Breast epithelium (tissue), 4 donors: ENCODE measurements at places on chromosomes 6 and 20. TPM values are rescaled to one million over a fixed set of nuclear protein-coding genes. Genes with fewer than 3 reads are reported as not detected.

The RSPH9 gene
- not detected for total RNA-seq

The TRIM15 gene
- total RNA-seq = 0.33 TPM

The SLC44A4 gene
- total RNA-seq = 35.4 TPM

The MAPK14 gene
- 72.8 TPM for total RNA-seq

The RTEL1 gene
- 22.3 TPM for total RNA-seq

The MED20 gene
- total RNA-seq = 9.8 TPM

The WFDC6 gene
- not detected for total RNA-seq

GRCh38 chr6:145507239-145507638 lies 228.1 kb downstream of the EPM2A start:
- DNase-seq = no peak

DNA sequence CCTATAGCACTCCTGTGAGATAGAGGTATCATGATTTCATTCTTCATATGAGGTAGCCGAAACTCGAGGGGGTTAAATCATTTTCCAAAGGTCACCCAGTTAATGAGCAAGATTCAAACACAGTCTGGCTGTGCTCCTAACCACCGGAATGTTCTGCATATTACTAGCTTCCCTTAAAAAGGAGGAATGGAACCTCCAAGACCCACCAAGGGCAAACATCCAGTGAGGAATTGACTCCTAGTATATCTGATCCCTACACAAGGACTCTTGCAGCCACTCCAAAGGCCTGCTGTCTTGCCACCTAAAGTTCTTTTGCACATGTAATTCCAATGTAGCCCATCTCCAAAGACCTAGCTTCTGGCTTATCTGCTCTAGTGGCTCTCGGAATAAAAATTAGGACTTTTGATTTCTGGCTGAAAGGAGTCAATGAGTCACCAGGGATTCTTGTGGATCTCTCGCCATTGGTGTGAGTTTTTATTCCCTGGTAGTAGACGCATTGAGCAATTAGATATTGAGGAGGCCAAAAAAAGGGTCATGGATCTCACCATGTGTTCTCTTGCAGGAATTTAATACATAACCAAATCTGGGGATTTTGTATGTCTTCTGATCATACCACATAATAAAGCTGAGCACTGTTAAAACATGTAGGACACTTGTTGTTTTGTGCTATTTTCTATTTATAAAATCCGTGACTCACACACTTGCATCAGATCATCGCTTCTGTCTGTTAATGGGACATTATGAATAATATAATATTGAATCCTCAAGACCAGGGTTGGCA lies 9.1 kb downstream of the BCAS1 start:
- DNase-seq = no peak

DNA sequence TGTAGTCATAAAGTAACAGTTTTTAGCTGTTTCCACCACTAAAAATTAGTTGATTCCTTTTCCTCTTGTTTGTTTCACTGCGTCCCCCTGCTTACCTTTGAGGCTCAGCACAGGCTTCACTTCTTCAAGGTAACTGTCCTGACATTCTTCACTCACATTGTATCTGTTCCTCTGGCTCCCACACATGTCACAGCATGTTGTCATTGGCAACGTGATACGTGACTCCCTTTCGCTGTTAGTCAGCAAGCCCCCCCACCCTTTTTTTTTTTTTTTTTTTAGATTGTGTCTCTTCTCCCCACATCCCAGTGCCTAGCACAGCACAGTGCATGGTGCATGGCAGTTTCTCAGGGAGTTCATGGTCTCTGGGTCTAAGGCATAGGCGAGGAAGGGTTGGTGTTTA lies 13.3 kb downstream of the VAPB start:
- DNase-seq = no peak

DNA sequence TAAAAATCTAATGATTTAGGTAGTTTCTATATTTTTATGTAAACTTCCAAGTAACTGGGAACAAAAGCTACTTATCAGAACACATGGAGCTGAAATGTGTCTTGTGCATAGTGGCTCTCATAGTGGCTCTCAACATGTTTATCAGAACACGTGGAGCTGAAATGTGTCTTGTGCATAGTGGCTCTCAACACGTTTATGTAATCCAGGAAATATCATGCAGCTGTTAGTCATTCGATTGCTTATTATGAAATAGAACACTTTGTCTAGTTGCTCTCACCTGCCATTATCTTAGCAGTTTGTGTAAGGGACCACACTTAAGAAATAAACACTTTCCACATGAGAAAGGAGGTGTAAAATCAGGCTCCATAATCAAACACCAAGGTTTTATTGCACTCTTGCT lies 119.2 kb upstream of the ASCC3 start:
- no peak for DNase-seq

- DNase-seq = no peak
These were observed 47.2 kb downstream of the FOXF2 start for GRCh38 chr6:1436334-1437306.

DNA sequence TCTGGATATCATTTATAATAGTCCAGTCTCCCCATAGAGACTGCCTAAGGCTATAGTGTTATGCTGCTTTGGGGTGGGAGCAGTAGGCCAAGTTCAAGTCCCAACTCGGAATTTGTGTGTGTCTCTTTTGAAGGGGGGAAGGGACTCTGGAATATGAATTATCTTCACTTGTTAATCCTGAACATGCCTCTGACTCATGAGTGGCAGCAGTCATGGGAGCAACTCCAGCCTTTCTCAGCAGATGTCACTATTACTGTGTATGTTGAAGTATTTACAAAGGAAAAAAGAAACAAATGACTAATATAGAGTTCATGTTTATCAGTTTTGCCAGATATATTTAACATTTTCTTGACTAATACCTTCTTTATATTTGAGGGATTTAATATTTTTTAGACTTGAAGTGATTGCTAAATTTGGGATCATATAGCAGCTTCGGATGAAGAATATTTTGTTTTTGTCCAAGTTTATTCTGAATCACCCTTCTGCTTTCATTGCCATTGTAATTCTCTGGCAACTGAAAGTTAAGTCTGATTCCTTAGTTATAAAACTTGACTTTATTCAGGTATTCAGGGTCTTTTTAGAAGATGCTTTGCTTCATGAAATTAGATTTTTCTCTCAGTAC lies 23.4 kb downstream of the FAM217A start:
- DNase-seq = no peak

DNA sequence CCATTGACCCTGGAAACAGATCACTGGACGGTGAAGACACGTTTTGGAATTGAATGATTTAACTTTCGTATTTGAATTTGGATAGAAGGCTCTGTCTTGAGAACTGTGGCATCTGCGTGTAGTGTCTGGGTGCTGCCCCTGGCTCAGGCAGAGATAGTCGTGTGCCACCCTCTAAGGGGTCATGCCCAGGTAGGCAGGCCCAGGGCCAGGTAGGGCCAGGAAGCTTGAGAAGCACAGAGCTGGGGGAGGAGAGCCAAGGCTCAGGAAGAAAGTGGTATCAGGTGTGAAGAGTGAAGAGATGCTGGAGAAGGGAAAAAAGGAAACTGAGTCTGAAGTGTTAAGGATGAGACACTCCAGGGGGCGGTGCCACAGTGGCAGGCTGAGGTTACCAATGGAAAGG lies 75.5 kb downstream of the IYD start:
- no peak for DNase-seq

DNA sequence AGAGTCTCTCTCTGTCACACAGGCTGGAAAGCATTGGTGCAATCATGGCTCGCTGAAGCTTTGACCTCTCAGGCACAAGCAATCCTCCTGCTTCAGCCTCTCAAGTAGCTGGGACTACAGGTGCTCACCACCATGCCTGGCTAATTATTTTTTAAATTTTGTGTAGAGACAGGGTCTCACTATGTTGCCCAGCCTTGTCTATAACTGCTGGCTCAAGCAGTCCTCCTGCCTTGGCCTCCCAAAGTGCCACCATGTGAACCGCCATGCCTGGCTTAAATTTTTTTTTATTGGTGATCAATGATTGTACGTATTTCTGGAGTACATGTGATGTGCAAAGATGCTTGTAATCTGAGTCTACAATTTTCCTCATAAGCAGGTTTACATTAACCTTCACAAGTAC lies 54.8 kb downstream of the THBS2 start:
- no peak for DNase-seq

DNA sequence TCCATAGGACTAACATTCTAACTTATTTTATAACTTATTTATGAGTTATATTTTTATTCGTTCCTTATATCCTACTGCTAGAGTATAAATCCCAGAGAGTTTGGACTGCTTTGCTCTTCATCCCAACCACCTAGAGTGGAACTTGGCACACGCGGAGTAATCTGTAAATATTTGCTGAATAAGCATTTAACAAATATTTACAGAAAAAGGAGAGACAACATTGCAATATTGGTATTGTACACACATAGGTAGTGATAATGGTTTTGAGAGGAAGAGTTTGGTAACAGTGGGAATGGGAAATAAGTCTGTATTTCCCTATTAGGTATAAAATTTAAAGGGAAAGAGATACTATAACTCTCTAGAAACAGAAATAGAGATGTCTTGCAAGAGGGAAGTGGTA lies 634.8 kb upstream of the CITED2 start:
- no peak for DNase-seq

DNA sequence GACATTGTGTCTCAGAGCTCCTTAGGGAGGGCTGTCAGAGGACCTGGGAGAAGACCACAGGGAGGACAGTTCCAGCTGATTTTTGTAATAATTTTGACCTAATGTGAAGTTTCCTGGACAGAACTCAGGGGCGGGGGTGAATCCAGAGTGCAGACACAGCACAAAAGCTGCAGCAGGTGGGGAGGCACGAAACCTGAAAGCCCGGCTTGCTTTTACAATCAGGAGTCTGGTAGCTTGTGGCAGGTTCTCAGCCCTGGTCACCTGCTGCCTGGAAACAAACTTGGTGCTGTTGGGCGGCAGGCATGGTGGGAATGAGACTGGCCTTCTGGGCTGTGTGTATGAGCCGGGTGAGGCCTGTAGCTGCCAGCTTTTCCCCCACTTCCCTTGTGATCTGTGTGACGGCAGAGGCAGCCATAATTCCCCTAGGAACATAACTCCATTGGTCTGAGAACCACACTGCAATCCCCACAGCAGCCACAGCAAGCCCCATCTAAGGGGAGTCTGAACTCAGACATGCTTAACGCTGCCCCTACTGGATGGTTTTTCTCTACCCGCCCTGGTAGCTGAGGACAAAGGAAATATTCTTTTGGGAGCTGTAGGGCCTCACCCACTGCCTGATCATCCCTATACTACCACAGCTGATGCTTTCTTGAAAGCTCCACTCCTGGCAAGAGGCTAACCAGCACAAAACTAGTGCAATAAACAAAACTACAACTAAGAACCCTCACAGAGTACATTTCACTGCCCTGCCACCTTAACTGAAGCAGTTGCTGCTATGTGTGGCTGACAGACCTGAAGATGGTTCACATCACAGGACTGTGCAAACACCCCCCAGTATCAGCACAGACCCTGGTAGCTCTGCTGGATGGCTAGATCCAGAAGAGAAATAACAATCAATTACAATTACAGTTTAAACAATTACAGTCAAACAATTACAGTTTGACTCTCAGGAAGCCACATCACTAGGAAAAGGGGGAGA lies 1055.1 kb upstream of the GJE1 start:
- no peak for DNase-seq

DNA sequence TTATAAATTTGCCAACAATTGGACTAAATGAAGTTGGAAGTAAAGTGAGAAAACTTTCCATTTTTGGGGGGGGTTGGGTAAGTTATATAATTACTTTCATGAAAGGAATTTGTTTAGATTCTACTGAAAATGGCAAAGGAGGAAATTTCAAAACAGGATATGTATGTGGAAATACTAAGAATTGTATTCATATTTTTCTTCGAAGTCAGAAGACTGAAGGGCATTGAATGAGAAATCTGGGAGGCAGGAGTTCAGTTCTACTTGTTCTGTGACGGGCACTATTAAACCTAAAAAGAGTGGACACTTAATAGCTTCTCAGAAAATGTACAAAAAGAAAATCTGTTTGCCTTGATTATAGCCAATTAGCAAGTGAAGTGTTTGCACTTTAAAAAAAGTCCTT lies 114.7 kb downstream of the PRIM2 start:
- no peak for DNase-seq
